Kidney glomerular epithelial cell (primary cell): ENCODE measurements at places on chromosomes 13 and 19.

DNA sequence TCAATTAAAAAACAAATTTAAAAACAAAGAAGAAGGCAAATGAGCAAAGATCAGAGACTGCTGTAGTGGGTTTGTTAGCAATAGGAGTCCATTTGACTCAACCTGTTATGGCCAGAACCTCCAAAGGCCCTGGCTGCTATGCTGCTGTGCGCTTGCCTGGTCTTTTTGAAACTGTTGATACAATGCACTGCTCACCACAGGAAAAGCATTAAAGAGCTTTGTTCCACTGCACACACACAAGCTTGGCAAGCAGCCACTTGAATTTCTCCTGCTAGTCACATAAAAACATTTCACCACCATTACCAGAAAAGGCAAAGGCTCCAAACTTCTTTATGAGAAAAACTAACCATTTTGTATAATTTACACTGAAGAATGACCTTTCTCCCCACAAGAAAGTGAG lies 132.2 kb downstream of the FREM2 start:
- no peak for DNase-seq

DNA sequence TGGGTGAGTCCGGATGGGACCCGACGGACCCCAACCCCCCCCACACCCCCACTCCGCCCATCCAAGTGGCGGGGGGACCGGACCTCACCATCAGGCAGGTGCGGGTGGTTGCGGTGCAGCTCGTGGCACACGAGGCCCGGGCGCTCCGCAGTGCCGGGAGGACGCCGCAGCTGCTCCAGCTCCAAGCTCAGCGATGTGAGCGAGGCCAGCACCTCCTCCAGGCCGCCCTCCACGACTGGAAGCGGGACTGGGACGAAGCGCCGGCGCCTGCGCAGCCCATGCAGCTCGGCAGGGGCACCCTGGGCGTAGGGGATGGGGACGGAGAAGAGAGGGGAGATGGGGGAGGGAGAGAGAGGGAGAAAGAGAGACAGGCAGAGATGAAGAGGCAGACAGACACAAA lies 30.1 kb upstream of the OLFM2 start:
- no peak for DNase-seq

DNA sequence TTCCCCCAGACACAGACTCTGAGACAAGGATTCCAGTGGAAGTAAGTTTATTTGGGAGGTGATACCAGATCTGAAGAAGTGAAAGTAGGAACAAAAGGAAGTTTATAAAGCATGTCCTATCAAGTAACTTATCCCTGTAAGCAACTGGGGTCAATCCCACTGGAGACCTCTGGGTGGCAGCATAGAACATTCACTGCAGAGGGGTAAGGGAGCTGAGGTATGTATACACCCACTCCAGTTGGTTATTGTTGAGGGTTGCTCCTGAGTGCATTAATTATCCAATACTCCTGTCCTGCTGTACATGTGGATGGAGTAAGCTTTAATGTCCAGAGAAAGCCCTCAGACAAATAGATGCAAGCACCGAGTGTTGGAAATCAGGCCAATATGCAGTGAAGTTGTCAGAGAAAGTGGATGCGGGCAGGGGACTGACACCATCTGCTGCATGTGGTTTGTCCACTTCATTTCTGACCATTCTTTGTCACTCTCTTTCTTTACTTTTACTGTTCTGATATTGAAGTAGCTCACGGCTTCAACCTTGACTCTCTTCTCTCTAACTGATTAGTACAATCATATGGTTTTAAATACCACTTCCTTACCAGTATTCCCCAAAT lies 46.7 kb downstream of the NOTCH3 start:
- peak; percentile 28 for DNase-seq

- peak; percentile 52 for DNase-seq
These were observed 18.7 kb downstream of the ACTN4 start for GRCh38 chr19:38665950-38666662.

DNA sequence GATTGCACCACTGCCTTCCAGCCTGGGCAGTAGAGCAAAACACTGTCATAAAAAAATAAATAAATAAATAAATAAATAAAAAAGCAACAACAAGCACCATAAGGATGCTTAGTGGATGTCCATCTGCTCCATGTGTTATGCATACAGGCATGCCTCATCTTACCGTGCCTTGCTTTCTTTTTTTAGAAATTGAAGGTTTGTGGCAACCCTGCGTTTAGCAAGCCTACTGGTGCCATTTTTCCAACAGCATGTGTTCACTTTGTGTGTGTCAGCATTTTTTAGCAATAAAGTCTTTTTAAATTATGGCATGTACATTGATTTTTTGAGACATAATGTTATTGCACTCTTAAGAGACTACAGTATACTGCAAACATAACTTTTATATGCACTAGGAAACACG lies 68.3 kb downstream of the PEPD start:
- no peak for DNase-seq

- DNase-seq, result peak; percentile 91
These were observed 64.9 kb downstream of the GADD45B start for GRCh38 chr19:2540646-2541454.

DNA sequence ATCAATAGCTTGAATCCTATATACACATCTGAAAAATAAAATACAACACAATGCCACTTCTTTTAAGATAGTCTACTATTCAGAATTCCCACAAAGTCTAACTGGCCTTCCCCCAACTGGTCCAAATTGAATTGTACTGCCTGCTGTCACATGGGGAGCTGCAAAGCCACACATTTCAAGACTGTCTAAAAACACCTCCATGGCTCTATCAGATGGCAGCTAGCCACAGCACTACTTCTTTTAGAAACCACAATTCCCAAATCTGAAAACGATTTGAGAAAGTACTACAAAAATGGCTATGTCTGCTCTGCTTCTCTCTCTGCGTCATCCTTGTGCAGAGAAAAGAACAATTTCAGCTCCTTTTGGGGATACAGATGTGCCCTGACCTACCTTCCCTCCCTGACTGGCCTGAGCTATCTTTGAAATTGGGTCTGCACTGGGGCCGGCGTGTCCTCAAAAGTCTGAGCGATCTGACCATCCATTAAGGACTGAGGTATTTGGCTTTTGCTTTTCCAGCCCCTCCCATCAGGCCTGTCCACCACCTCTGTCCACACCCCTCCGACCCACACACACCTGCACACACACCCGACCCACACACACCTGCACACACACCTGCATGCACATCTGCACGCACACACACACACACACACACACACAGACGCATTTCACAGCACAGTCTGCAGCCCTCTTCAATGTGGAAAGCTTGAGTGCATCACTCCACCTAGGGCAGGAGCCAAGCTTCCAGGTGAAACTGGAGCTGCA lies 68.6 kb upstream of the IPO5 start:
- DNase-seq, result no peak

DNA sequence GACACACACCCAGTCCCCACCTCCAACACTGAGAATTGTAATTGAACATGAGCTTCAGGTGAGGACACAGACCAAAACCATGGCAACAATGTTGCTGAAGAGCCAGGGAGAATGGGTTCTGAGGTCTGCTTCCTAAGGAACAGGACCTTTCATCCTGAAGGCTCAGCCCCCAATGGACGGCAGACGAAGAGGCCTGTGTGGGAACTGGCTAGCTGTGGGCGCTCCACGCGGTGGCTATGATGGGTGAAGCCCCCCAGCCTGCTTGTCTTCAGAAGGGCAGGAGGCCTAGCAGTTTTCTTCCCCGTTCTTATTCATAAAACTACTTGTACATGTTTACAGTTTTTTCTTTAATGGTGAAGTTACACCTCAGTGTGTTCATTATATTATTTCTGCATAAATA lies 136.1 kb upstream of the SPACA7 start:
- no peak for DNase-seq

DNA sequence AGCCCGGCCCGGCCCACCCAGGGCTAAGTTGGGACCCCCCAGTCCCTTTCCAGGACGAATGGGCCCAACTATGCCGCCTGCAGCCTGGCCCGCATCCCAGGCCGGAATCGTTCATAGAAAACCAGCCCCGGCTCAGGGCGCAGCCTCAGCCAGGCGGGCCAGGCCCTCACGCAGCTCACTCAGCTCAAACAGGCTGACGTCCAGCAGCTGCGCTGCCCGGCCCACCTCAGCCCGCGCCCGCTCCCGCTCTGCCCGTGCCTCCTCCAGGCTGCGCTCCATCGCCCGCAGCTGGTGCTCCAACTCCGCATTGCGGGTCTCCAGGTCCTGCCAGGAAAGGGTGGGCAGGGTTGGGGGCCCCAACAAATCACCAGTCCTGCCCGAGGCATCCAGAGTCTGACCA lies 9.8 kb downstream of the DDX49 start:
- DNase-seq, result no peak

- peak; percentile 96 for DNase-seq
These were observed 661 bp upstream of the PRR12 start for GRCh38 chr19:49590071-49590970.

- peak; percentile 0 for DNase-seq
These were observed 101.8 kb downstream of the FAM216B start for GRCh38 chr13:42883142-42883541.

- no peak for DNase-seq
These were observed 21.7 kb downstream of the EDNRB start for GRCh38 chr13:77896977-77897376.

DNA sequence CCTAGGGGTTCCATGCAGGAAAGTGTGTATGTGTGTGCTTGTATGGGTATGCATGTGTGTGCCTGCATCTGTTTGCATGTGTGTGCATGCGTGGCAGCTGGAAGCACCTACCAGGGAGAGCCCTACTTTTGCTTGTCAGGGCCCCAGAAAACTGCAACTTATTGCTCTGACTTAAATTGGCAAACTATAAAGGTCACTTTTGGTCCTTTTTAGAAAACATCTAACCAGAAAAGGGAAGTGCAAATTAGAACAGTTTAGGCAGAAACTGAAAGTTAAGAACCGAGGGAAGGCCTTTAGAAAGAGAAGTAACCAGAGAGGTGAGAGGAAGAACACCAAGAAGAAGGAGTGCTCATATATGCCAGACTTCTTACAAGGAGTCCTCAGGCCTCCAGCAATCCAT lies 32.5 kb downstream of the DLEU7 start:
- no peak for DNase-seq

GRCh38 chr19:34825212-34825611 lies 52.2 kb upstream of the ZNF599 start:
- no peak for DNase-seq

DNA sequence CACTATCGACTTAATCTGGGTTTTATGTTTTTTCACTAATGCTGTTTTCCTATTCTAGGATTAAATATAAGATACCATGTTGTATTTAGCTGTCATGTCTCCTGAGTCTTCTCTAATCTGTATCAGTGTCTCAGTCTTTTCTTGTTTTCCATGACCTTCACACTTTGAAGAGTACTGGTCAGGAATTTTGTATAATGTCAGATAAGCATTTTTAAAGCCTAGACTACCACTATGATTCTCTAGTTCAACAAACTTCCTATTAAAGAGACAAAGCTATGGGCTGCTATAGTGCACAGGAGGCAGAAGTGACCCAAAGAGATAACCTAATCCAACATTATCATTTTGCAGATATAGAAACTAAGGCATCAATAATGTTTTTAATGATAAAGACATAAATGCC lies 63.0 kb upstream of the ZDHHC20 start:
- no peak for DNase-seq

GRCh38 chr19:46180701-46181387 lies 32.8 kb downstream of the IGFL2 start:
- DNase-seq, result peak; percentile 65

- peak; percentile 4 for DNase-seq
These were observed 889 bp downstream of the GTF2F2 start for GRCh38 chr13:45120967-45121831.

GRCh38 chr19:51323481-51324166 lies 12.2 kb downstream of the IGLON5 start:
- DNase-seq, result no peak

GRCh38 chr19:12967907-12968306 lies 1.5 kb upstream of the DAND5 start:
- DNase-seq, result no peak

- DNase-seq, result no peak
These were observed 156.9 kb downstream of the UGGT2 start for GRCh38 chr13:95896301-95896700.

DNA sequence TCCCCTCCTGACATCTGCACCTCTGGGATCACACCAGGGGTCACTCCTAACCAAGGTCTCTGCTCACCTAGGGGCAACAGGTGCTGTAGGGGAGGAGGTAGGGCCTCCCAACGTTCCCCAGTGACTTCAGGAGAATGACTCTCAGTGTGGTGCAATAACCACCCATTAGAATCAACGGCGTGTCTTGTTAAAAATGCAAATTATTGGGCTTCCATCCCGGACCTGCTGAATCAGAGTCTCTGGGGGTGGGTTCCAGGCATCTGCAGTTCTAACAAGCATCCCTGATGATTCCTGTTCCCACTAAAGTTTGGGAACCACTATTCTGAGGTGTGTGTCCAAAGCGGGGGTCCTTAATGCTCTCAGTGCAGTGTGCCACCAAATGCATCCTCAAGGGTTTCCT lies 84.6 kb downstream of the CRYL1 start:
- DNase-seq, result no peak

DNA sequence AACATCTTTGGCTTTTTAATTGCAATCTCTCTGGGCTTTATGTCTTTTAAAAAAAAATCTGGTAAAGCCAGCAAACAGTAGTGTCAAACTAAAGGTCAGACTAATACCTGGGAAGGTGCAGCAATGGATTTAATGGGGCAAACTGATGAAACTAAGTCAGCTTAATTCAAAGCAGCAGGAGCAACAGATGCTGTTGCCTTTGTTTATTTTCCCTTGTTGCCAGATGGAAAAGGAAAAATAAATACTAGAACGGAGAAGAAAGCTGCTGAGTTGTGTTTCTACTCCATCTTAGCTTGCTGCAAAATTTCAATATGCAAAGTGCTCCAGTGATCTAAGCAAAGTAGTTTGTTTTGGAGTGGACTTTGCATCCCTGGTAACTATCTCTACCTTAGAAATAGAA lies 1097.8 kb downstream of the PCDH17 start:
- DNase-seq, result no peak

DNA sequence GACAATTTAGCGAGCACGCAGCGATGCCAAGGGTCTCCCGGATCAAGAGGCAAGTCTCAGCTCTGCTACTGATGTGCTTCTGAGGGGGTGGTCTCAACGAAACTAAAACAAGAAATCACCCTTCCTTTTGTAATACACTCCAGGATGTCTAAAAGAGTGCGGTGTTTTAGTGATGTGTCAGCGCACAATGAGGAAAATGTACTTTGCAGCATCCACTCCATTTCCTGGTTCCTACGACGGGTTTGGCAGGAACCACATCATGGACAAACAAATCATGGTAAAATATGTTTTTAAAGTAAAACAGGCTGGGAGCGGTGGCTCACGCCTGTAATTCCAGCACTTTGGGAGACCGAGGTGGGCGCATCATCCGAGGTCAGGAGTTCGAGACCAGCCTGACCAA lies 154.0 kb upstream of the TSC22D1 start:
- no peak for DNase-seq

GRCh38 chr19:16867211-16867610 lies 21.6 kb upstream of the F2RL3 start:
- no peak for DNase-seq

GRCh38 chr13:44422755-44423643 lies 49.4 kb downstream of the SERP2 start:
- no peak for DNase-seq

GRCh38 chr19:647566-648284 lies 8.0 kb downstream of the FGF22 start:
- no peak for DNase-seq

- DNase-seq, result no peak
These were observed 41.6 kb upstream of the ZNF14 start for GRCh38 chr19:19774354-19775033.
